ENCODE measurements at places on chromosomes 2 and 18.
A peak's percentile ranks its signal among the peaks of the same experiment; 100 is the strongest.

DNA sequence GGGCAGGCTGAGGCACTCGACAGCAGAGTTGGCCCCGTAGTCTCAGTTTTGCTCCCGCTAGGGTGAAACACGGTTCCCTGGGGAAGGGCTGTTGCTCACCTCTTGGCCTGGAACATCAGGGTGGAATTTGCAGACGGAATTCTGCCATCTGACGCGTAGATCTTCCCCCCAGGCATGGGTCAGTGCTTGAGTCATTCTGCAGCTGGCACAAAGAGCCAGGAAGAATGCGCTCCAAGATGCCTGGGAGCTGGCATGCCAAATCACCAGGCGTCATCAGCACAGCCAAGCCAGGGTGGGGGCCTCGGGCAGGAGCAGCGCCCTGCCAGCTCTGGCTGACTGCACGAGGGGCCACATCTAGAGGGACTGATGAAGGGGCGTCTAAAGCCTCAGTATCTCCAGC is 42.7 kb downstream of the ODC1 start:
- DNase-seq, result no peak

DNA sequence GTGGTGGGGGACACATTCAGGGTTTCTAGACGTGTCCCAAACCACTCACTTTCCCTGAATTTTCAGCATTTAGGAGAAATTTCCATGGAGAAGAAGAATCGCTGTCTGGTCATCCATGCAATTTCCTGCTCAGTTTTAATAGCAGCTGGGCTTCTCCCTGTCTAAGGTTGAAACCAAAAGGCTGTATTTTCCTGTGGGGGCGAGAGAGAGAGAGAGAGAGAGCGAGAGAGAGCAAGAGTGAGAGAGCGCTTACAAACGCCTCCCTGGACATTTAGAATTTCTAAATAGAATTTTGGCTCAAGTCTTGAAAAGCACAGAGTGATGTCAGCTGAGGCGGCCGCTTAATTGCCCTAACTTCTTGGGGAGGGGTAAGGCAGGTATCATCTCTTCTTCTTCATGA is 110.8 kb downstream of the SETBP1 start:
- no peak for DNase-seq

DNA sequence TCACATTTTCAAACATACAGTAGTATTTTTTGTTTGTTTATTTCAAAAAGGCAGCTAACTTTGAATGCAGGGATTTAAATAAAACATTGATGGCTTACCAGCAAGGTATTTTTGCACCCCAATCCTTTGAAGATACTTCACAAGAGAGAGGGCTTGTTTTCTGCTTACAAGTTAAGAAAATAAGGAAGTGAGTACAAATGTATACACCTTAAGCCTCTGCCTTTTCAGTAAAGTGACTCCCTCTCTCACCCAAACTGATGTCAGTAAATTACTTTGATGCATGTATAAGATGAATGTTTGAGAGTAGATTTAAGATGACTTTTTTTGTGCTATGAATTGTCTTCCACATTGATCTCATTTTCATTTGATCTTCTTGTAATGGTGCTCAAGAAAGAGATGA is 820.0 kb downstream of the CPS1 start:
- no peak for DNase-seq

DNA sequence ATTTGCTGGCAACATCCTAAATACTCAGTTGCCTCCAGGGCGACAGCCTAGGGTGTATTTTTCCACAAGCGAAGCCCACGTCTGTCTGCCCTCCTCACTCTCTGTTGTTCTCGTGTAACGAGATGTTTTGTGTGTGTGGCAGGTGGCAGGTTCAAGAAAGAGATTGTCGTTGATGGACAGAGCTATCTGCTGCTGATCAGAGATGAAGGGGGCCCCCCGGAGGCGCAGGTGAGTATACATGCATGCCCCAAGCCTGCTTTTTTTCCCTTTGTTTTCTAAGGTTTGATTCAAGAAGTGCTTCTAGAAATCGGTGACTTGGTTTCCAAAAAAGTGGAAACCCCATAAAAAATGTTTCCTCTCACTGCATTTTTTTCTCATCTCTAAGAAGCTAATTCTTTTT is 247.0 kb downstream of the AGAP1 start:
- DNase-seq, result no peak

- no peak for DNase-seq
These were observed 102.4 kb downstream of the CABLES1 start for GRCh38 chr18:23237524-23238151.

DNA sequence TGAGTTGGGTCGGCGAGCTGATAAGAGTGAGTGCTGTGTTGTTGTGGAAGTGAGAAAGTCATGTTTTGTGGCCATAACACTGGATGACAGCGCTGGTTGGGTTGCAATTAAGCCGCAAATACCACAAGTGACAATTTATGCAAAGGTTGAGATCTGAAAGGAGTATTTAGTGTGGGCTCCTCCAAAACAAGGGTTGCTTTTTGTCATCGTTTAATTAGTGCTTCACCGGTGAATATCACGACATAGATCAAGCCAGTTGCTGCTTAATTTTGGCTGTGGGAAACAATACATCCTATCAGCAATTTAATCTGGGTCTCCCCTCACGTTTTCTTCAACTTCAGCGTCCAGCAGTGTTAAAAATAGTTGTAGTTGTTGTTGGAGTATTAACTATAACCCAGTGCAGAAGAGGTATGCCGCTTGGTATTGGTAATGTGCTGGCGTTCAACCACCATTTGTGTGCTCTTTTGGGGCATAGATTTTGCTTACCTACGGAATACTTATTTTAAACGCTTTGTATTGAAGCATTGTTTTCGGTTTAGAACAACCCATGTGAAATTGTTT is 662 bp downstream of the ACVR2A start:
- DNase-seq, result peak; percentile 22

DNA sequence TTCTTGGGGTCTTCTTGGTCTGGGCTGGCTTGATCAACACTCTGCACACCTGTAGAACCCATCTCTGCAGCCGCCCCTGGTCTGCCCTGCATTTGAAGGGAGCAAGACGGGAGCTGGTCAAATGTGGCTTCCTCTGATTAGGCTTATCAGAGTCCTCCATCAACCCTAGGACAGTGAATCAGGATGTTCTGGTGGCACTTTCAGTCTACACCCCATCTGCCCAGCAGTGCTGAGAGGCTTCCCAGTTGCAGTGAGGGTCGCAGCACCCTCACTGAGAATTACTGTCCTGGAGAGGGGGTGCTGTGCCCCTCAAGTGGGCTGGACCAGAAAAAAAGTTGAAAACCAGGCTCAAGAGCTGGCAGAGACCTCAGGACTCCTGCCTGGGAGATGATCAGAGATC is 152.9 kb downstream of the DYSF start:
- no peak for DNase-seq

- no peak for DNase-seq
These were observed 422.2 kb downstream of the MTX2 start for GRCh38 chr2:176691471-176691870.

- DNase-seq, result no peak
These were observed 262.2 kb downstream of the PHLPP1 start for GRCh38 chr18:62977512-62977911.

GRCh38 chr2:136394136-136395060 is 276.4 kb upstream of the CXCR4 start:
- DNase-seq, result no peak

DNA sequence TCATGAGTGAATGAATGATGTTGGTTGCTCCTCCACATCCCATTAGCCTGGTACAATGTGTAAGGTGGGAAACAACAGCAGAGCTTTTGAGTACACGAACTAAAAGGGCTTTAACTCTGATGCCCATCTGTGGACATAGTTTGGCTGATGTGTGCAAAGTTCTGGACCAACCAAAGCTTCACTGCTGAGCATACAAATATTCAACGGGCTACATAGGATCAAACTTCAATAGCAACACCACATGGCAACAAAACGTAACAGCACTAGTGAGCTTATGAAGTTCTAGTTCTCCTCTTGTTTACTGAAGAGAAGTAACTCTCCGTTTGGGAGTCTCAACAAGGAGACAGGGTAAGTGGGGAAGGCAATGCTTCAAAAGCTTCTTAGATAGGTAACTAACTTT is 20.4 kb downstream of the STAM2 start:
- DNase-seq, result no peak

Data from activated CD8-positive, alpha-beta memory T cell treated with anti-CD3 and anti-CD28 coated beads for 4 hours (primary cell).